ENCODE measurements at places on chromosomes 11 and 22.

DNA sequence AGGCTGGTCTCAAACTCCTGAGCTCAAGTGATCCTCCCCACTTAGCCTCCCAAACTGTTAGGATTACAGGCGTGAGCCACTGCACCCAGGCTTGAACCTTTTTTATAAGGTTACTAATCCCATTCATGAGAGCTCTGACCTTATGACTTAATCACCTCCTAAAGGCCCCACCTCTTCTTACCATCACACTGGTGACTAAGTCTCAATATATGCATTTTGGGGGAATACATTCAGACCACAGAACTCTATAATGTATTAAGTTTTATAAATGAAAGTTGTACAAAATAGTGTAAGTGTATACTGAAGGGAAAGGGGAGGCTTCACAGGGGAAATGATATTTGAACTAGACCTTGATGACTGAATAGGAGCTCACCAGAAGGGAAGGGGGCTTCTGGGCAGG lies 28.4 kb upstream of the RBFOX2 start:
- H3K36me3 ChIP-seq, result no peaks in the 10 kb centered on the region
- peaks cover 9% of the 10 kb centered on the region for H3K4me1 ChIP-seq
- no peaks in the 10 kb centered on the region for H3K27me3 ChIP-seq
- no peak overlapping the region for H3K4me3 ChIP-seq
- H3K27ac ChIP-seq, result no peak overlapping the region

GRCh38 chr11:68030318-68031143 lies at the start of gene NDUFS8:
TSS of gene NDUFS8 (plus strand) at chr11:68030681. CDS start at chr11:68032152, 1,471 bp downstream.
- peak within 1 kb of the TSS; percentile 90 for H3K27ac ChIP-seq
- peaks cover 3% of the 10 kb centered on the region for H3K36me3 ChIP-seq
- no peaks in the 10 kb centered on the region for H3K27me3 ChIP-seq
- no peaks in the 10 kb centered on the region for H3K4me1 ChIP-seq
- peak; percentile 99 for DNase-seq

DNA sequence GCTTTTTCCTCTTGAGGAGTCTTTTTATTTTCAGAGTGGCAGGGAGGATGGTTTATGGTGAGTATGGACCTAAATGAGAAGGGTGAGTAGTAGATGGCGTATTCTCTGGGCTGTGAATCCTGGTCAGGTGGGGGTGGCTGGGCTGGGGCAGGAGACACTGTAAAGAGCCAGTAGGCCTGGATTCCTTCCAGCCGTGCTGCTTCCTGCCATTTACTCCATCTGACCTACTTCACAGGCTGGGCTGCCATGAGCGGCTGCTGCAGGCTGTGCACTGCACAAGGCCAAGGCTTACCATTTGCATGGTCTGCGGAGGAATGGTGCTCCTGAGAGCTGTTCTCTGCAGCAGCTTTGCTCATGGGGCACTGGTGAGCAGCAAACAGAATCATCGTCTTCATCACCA lies 297.6 kb downstream of the KIRREL3 start:
- H3K27ac ChIP-seq, result no peak overlapping the region
- H3K4me3 ChIP-seq, result no peak overlapping the region
- no peaks in the 10 kb centered on the region for H3K36me3 ChIP-seq
- no peaks in the 10 kb centered on the region for H3K4me1 ChIP-seq
- no peak for DNase-seq
- H3K27me3 ChIP-seq, result no peaks in the 10 kb centered on the region

- no peaks in the 10 kb centered on the region for H3K36me3 ChIP-seq
- no peak overlapping the region for H3K27ac ChIP-seq
- H3K27me3 ChIP-seq, result no peaks in the 10 kb centered on the region
- H3K4me1 ChIP-seq, result no peaks in the 10 kb centered on the region
These were observed 47.6 kb upstream of the OLFML1 start for GRCh38 chr11:7437696-7438095.
